NCI-H748 treated with DMSO at 0.1 percent for 48 hours (cell line): ENCODE measurements at places on chromosomes 3 and 15.

DNA sequence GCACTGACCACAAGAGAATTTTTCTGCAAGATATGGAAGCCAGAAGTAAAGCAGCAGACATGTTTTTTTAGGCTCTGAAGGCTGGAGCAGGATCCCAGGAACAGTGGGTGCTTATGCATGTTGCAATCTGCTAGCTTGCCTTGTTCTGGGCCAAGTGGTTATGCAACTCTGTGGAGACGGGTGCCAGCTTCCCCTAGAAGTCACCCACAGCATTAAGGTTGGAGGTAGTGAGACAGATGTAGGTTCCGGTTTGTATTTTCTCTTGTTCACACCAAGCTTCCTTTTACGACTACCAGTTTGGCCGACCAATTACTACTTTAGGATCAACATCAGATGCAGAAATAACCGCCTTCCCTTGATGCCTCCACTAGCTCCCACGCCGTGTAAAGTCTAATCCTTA lies 11.1 kb downstream of the DPH3 start:
- DNase-seq, result no peak

GRCh38 chr3:38210141-38210757 lies 44.9 kb downstream of the OXSR1 start:
- no peak for DNase-seq

DNA sequence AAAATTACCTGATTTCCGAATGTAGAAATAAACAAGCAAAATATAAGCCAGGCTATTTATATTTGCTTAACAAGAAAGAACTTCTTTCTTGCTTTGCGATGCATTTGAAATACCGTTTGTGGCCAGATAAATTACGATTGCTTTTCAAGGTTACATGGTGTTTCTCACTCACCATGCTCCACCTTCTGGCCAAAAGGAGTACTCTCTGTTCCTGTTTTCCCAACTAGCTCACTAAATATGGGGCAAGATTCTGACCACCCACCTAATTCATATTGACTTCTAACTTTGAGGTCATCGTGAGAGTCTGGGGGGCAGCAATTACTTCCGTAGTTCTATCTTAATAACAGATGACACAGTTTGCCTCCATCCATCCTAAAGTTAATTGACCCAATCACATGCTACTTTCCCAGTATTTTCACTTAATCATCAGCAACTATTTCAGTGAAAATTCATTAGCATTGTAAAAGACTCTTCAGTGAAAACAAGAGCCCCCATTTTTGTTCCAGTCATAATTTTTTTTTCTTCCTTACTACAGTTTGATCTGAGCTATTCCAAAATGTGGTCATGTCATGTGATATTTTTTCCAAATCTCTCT lies 25.9 kb downstream of the ACP3 start:
- peak; percentile 40 for DNase-seq

- DNase-seq, result no peak
Measured at GRCh38 chr15:99474909-99475753, 90.7 kb upstream of the MEF2A start.

DNA sequence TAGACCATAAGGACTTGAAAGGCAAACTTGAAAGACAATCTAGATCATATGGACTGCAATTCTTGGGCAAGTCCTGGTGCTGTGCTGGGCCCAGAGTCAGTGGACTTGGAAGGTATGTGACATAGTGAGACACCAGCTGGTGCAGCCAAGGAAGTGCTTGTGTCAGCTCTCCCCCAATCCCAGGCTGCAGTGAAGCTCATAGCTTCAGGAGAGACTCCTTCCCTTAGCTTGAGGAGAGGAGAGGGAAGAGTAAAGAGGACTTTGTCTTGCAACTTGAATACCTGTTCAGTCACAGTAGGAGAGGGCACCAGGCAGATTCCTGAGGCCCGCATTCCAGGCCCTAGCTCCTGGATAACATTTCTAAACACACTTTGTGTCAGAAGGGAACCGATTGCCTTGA lies 127.4 kb upstream of the ZPLD1 start:
- DNase-seq, result no peak

DNA sequence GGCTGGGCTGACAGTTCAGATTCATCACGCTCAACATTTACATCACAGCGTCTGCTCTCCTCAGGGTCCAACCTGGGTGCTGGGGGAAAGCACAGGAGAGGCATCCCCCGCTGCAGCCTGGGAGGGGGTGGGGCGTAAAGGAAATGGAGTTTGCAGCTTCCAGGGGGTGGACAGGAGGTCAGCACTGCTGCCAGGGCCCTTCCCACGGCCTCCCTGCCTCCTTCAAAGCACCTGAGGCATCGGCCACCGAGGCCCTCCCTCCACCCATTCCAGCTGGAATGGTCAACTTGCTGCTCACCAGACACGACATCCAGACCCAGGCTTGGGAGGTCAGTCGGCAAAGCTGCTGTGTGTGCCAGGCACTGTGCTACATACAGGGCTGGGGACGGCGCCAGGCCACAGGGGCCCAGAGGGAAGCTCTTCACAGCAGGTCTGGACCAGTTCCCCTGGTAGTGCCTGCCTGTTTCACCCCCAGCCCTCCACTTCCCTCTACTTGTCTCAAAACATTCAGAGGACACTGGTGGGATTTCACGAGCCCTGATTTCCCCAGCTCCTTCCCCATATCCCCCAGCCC lies 120.7 kb downstream of the ANP32A start:
- no peak for DNase-seq

- DNase-seq, result no peak
Measured at GRCh38 chr3:27644941-27645340, 77.2 kb downstream of the EOMES start.

DNA sequence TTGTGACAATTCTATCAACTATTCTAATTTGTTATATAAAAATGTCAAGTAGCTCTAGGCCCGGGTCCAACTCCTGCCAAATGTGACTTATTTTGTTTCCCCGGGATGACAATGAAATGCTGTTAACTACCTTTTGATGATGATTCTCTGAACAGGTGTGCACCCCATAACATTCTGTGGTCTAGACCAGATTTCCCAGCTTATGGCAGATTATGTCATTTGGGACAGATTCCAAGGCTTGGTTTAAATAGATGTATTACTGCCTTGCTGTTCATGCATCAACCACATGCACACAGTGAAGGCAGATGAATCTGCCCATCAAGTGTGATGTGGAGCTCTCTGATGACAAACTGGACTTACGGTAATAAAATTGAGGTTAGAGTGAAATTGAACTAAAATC lies 150.5 kb downstream of the MECOM start:
- no peak for DNase-seq

- DNase-seq, result no peak
Measured at GRCh38 chr15:62524848-62525247, 359.8 kb upstream of the C2CD4B start.
